ENCODE measurements at places on chromosomes 3 and 15.

DNA sequence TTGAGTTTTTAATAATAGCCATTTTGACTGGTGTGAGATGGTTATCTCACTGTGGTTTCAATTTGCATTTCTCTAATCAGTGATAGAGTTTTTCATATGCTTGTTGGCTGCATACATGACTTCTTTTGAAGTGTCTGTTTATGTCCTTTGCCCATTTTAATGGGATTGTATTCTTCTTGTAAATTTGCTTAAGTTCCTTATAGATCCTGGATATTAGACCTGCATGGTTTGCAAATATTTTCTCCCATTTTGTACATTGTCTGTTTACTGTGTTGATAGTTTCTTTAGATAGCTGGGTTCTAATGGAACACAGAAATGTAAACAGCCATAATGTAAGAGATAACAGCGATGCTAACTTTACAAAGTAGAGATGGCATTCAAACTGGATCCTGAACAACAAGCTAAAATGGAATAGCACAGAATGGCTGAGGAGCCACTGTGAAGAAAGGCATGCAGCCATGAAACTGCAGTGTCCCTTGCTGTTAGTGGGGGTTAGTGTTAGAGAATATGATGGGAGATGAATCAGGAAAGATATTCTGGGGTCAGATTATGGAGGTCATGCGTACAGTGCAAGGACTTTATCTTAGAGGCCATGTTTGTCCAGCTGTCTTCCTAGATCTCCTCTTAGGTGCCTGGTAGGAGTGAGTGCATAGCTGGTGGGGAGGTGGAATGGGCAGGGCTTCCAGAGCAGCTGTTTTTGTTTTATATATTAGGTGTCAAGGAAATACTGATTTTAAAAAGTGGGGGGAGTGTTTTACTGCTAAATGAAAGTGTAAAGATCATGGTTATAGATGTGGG lies 48.1 kb downstream of the BBS4 start:
- DNase-seq, result no peak

- no peak for DNase-seq
Observed at GRCh38 chr3:196963631-196963953, 5.0 kb downstream of the PIGZ start.

GRCh38 chr3:169165196-169166158 lies 498.0 kb downstream of the MECOM start:
- no peak for DNase-seq

GRCh38 chr3:126494204-126494969 lies 18.7 kb upstream of the ZXDC start:
- peak; percentile 48 for DNase-seq

- DNase-seq, result no peak
Observed at GRCh38 chr3:81033185-81033584, 728.3 kb downstream of the GBE1 start.

GRCh38 chr15:70063980-70064379 lies 33.7 kb downstream of the TLE3 start:
- no peak for DNase-seq

GRCh38 chr3:112539825-112540650 lies 21.7 kb downstream of the ATG3 start:
- DNase-seq, result no peak

DNA sequence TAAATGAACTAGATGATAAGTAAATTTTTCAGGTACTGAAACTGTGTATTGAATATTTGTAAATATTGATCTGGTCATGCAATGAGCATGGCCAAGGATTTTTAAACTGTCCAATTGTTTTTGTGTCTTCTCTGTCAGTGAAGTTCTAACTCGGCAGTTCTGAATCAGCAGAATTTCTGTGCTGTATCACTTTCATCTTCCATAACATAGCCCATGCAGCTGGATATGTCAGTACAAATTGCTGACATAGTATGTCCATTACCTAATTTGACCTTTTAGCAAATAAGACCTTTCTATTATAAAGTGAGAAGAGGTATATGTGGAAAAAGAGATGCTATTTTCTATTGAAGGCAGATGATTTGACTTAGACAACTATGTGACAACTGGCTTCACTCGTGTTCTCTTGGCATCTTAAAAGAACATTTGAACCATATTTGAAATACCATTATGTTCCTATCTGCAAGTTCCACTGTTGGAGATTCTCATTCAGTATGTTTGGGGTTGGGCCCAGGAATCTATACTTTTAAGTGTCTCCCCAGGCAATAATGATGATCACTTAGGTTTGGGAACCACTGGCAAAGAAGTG lies 90.4 kb downstream of the CMSS1 start:
- no peak for DNase-seq

DNA sequence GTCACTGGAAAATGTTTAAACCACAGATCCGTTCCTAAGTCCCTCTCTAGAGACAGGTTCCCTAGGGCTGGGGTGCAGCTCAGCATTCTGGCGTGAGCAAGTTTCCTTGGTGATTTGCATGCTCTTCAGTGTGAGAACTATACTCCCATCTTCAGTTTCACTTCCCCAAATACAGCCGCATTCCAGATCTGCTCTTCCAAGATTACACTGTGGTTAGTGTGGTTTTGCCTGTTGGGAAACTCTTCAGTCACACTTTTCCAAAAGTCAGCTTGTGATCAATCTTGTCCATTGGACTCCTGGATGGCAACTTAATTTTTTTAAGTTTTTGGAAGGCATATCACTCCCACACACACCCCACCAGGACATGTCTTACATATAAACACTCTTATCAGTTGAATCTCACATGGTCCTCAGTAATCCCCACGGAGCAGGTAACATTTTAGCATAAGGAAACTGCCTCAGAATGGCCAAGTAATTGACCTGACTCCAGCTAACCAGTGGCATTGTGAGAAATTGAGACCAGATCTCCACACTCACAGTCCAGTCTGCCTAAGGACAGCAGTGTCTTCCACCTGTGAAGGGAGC lies 33.5 kb upstream of the PTPN23 start:
- no peak for DNase-seq

DNA sequence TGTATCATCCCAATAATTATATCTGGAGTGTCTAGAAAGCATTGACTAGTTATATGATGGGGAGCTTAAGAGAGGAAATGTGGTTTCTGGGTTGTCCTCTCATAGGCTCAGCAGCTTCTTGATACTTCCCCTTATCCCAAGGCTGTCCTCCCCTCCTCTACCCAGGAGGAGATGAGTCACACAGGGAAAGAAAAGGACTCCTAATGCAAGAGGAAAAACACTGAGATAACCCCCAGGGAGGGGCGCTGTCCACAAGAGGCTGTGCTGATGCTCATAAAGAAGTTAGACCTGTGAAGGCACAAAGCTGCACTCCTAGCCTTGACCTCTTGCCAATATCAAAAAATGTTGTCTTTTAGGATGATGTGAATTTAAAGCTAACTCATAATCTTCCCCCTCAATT lies 28.8 kb upstream of the GYG1 start:
- DNase-seq, result no peak

DNA sequence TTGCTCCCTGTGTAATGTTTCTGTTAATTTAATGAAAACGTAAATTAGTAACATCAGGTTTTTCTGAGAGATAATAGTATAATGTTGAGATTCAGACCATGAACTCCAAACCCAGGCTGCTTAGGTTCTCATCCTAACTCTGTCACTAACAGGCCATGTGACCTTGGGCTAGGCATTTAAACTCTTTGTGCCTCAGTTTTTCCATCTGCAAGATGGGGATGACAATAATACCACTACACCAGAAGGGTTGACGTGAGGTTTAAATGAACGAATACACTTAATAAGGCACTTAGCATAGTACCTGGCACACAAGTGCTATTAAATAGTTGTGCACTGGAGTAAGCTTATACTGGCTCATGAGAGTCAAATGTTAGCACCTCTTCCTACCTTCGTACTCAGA lies 370.8 kb downstream of the MAGI1 start:
- no peak for DNase-seq

GRCh38 chr3:65439641-65440284 lies 599.0 kb downstream of the MAGI1 start:
- peak; percentile 33 for DNase-seq

DNA sequence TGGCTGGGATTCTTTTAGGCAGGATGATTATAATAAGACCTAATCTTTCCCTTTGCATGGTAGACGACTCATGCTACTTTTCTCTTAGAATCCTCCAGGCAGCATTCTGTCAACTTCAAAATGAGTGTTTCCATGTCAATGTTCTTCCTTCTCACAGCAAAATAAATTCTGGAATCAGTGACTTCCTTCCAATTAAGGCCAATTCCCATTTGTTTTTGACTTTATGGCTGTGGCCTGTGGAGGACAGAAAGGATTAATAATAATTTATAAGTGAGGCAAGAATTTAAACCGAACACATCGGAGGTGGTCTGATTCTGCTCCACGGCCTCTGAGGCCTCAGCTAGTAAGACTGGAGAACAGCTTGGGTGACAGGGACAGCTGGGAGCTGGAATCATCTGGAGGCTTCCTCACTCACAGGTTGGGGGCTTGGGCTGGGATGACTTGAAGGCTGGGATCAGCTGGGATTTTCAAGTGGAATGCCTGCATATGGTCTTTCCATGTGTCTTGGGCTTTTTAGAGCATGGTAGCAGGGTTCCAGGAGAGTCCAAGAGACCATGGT lies 241.8 kb upstream of the MCTP2 start:
- no peak for DNase-seq

GRCh38 chr3:184377882-184378445 lies at the start of gene THPO:
THPO (minus strand) TSS chr3:184378207; CDS start chr3:184376259, 1,948 bp downstream.
- no peak for DNase-seq
